ENCODE measurements at places on chromosomes 16 and 17.
A peak's percentile ranks its signal among the peaks of the same experiment; 100 is the strongest.

DNA sequence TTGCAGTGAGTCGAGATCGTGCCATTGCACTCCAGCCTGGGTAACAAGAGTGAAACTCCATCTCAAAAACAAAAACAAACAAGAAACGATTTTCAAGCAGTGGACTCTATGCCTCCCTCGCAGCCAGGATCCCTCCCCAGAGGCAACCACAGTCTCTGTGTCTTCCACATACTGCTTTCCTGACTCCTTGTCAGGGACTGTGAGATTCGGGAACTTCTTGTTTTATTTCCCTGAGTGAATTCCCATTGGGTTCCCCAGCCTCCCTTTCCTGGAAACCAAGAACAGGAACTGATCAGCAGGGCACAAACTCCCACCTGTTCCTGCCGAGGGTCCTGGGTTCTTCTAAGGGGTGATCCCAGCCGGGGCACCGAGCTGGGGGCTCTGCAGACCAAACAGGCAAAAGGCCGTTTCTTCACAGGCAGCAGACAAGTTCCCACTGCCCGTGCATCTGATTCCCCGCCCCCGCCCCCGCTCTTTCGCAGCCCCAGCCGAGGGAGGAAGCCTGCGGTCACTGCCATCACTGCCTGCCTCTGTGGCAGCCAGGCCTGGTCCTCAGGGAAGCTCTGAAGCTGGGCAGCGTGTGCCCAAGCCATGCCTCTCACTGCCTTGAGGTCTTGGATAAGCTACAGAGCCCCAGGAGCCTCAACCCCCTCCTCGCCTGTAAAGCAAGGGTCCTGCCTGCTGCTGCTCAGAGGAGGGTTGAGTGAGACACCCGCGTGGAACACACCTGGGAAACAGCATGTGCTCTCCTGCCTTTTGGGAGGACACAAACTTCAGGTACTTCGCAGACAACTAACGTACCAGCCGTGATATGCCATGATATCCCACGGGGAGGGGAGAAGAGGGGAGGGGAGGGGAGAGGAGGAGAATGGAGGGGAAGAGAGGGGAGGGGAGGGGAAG, 5.5 kb upstream of the PIEZO1 start:
- no peak for DNase-seq

GRCh38 chr17:44543905-44544523, 13.3 kb upstream of the FZD2 start:
- no peak for DNase-seq

DNA sequence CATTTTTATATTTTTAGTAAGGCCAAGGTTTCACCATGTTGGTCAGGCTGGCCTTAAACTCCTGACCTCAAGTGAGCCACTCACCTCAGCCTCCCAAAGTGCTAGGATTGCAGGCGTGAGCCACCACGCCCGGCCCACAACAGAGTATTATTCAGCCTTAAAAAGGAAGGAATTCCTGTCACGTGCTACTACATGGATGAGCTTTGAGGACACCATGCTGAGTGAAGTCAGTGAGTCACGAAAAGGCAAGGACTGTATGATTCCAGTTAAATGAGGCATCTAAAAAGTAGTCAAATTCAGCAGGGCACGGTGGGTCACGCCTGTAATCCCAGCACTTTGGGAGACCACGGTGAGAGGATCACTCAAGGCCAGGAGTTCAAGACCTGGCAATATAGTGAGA, 9.7 kb downstream of the CSF3 start:
- no peak for DNase-seq

GRCh38 chr17:1966274-1967086, 58.7 kb downstream of the RTN4RL1 start:
- DNase-seq, result no peak

GRCh38 chr17:40019140-40019991, 4.1 kb downstream of the CSF3 start:
- DNase-seq, result no peak

DNA sequence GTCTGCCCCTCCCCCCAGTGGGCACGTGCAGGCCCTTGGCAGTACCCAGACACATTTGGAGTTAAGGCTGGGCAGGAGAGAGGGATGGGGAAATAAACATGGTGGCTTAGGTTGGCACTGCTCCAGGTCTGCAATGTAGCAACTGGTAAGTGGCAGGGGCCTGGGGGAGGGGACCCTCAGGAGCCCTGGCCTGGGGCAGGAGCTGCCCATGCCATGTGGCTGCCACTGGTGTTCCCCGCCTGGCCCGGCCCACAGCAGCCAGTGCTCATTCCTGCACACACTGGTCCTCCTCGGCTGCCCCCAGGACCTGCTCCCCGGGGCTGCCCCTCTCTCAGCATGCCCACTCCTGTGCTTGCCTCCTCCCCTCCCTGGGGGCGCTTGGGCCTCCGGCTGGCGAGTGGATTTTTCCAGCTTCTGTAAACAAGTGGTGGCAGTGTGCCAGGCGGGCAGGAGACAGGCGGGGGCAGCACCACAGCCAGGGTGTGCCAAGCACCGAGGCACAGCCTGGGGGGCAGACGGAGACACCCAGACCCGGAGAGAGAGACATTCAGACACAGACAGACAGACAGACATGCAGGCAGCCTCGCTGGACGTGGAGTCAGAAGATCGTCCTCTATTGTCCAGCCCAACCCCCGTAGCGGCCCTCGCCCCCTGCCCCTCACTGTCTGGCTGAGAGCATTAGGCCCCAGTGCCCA, 9.4 kb downstream of the THRA start:
- DNase-seq, result no peak

GRCh38 chr17:19702217-19702641, 14.2 kb downstream of the SLC47A2 start:
- no peak for DNase-seq

GRCh38 chr16:52912565-52913173, 140.0 kb downstream of the CHD9NB start:
- DNase-seq, result peak; percentile 1

DNA sequence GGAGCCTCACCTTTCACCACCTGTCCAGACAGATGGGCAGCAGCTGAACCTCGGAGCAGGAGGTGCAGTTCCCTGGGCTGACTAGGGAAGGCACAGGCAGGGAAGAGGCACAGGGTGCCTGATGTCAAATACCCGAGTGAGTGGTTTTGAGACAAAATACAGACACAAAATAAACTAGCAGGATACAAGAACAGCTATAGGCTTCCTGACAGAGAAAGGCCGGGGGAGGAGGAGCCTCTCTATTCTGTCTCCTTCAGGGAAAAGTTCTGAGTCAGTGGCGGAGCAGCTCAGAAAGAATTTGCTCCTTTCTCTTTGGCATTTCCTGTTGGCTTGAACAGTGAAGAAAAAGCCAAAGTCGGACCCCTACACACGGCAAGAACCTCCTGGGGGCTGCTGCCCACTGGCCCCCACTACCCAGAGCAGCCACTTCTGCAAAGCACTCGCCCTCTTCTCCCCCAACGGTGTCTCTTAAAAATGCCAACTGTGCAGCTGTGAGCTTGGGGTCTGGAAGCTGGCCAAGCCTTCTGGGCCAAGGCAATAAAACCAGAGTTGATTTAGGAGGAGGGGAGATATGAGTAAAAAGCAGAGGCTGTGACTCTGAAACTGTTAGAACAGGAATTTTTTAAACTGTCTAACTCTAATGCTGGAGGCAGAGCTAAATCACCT, 14.4 kb upstream of the FAAP100 start:
- DNase-seq, result peak; percentile 96

- DNase-seq, result no peak
These were observed 171.8 kb downstream of the PRKCA start for GRCh38 chr17:66474258-66474657.

DNA sequence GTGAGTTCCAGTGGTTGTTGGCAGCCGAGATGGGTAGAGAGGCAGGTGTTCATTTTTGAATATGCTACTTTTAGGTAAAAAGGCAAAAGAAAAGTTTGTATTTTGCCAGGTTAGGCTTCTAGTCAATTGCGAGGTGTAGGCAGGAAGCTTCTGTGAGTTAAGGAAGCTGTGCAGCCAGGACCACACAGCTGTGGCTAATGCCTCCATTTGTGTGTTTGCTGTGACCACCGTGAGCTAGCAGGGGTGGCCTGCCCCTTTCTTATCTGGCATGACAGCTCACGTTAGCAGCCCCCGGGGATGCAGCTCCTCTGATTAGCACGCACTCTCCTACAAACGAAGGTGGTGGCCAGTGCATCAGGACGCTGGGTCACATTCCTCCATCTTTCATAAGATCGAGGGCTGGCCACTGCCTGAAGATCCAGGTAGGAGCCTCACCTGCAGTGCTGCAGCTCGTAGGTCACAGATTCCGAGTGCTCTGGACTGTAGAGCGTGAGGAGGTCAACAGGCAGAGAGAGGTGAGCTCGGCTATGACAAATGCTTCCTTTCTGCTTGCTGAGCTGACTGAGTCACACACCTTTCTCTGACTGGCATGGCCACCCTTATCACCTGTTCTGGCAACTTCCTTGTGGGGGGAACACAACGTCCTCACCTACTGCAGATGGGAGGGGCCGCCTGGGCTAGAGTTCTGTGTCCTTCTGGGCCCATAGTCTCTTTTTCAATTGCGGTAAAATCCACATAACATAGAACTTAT, 244.4 kb downstream of the HS3ST3B1 start:
- DNase-seq, result no peak

GRCh38 chr16:27405546-27406451, 3.8 kb downstream of the IL21R start:
- no peak for DNase-seq

DNA sequence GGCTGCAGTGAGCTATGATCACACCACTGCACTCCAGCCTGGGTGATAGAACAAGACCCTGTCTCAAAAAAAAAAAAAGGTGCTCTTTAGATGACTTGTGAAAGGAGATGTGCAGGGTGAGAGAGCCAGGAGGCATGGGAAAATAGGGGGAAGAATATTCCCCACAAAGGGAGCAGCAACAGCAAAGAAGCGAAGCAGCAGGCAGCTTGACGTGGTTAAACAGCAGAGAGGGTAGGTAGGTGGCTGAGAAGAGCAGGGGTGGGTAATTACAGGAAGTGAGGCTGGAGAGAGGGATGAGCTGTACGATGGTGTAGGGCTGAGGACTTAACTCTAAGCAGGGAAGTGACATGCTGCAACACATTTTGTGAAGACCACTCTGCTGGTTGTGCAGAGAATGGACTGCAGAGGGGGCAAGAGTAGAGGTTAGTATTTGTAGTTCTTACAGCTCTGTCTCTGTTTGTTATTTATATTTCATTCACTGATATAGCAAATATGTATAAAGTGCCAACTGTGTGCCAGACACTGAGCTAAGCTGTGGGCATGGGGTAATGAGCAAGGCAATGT, 1.6 kb downstream of the HEATR3 start:
- DNase-seq, result no peak

- no peak for DNase-seq
These were observed 5.3 kb upstream of the TAOK1 start for GRCh38 chr17:29384901-29385300.

GRCh38 chr17:79982986-79983385, 52.7 kb downstream of the TBC1D16 start:
- DNase-seq, result no peak

DNA sequence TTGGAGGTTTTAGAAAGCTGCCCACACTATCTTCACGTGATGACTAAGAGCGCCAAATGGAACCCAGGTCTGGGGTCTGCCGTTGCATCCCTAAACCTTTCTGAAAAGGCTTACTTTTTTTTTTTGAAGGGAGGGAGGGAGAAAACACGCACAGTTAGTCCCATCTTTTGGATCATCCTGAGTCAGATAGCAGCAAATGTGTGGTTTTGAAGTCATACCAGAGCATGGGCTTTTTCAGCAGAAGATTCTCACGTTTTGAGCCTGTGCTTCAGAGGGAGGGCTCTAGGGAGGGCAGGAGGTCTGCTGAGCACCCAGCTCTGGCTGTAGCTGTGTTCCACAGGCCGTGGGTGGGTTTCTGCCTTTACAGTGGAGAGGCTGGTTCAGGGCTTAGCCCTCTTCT, 194.7 kb downstream of the SNX29 start:
- DNase-seq, result no peak

- DNase-seq, result no peak
These were observed 28.0 kb downstream of the LLGL2 start for GRCh38 chr17:75553295-75554110.

GRCh38 chr16:88634141-88634993, 4.0 kb upstream of the IL17C start:
- DNase-seq, result no peak

DNA sequence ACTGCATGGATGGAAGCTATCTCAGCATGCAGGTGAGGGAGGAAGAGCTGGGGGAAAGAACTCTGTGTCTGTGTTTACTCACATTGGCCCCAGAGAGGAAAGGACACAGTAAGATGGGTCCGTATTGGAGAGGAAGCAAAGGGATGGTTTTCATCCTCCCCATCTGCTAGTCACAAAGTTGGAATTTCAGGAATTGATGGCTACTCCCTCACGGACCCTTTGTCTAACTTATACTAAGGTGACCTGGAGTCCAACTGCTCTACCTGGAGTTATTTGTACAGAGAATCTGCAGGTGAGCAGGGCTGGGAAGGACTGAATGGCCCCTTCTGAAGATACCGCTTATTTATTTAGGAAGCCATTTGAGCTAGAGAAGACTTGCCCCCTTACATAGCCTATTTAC, 55.1 kb downstream of the WNT3 start:
- DNase-seq, result no peak

DNA sequence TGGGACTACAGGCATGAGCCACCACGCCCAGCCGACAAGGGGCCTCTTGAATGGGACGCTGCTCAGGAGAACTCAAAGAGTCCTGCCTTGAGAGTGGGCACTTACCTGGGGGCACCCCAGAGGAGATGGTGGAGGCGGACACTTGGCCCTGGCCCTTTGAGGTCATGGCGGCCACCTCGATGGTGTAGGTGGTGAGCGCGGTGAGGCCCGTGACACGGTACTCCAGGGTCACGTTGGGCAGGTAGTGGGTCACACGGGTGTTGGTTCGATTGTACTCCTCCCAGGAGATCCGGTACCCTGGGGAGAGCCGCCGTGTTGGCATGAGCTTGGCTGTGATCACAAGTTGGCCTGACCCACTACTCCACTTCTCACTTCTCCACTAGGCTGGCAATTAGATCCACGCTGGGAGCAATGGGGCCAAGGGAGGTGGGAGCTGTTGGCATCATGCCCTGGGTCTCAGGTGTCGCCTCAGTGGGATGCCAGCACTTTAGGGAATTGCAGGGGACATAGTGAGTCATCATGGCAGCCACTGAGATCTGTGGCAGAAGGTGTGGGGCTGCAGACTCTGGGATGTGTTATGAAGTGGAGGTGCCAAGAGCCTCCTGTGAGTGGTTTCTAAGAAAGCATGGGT, 89.2 kb upstream of the CDC42EP4 start:
- DNase-seq, result no peak

GRCh38 chr16:56414366-56414765, 11.0 kb downstream of the AMFR start:
- no peak for DNase-seq

GRCh38 chr17:73765824-73766563, 121.7 kb upstream of the SDK2 start:
- DNase-seq, result no peak

- DNase-seq, result no peak
These were observed 7.0 kb upstream of the CDC42EP4 start for GRCh38 chr17:73318836-73319235.

GRCh38 chr17:52738791-52739190, 580.3 kb upstream of the CA10 start:
- DNase-seq, result no peak

Data from AG04449 (cell line).